SIG-M5 (cell line): ENCODE measurements at places on chromosomes 12 and 14.

GRCh38 chr14:94659256-94659655 is 47.1 kb downstream of the SERPINA3 start:
- DNase-seq, result no peak

- no peak for DNase-seq
Measured at GRCh38 chr12:67794161-67794560, 145.6 kb downstream of the DYRK2 start.

DNA sequence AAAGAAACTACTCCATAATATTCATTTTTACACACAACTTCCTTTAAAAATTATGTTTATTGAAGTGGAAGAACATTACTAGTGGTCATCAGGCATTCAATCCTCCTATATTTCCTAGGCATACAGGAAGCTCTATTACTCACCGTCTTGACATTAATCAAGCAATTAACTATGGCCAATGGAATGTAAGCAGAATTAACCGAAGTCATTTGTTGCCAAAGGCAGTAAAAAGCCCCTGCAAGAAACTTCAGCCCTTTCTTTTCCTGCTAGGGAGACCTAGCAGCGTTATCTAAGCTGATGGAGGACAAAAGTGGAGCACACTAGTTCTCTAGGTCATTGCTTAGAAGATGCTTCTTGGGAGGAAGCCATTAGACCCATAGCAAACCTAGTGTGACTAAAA is 399.6 kb downstream of the KCNH5 start:
- no peak for DNase-seq

GRCh38 chr14:50947446-50947845 is 3.2 kb upstream of the PYGL start:
- no peak for DNase-seq

DNA sequence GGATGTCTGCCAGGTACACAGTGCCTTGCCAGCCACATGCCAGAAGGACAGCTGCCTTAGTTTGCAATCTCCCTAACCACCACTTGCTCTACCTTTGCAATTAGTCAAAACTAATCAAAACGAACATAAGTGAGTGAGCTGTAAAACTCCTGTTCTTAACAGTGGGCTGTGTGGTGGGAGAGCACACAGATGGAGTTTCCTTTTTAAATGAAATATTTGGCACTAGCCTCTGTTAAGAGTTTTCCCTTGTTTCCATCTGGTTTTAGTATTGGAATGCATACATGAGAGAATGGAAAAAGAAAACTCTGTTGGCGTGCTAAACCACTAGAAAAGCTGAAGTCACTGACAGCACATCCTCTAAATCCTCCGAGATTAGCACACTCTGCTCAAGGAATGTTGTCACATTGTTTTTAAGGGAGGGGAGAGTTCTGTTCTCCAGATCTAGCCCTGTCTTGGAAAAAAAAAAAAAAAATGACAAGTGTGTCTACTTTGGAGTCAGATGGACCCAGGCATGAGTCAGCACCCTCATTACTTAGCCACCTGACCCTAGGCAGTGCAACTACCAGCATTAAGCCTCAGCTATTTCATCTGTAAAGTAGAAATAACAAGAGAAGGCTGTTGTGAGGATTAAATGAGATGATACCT is 83.9 kb downstream of the STXBP6 start:
- no peak for DNase-seq

DNA sequence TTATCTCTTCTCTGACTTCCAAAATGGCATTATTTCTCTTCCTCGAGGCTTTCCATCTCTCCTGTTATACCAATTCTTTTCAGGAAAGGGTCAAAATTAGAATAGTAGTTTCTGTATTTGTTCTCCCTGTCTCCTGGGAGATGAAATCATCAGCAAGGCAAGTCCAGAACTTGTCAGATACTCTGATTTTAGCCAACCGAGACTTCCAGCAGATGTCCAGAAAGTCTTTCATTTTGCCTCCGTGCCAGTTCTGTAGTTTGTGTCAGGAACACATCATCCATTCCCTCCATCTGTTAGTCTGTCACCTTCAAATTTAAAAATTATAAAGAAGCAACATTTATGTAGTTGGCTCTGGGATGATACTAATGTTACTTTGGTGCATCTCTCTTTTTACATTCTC is 275.7 kb downstream of the CCDC59 start:
- DNase-seq, result no peak

GRCh38 chr12:78865516-78865915 is 942 bp downstream of the SYT1 start:
- DNase-seq, result no peak

DNA sequence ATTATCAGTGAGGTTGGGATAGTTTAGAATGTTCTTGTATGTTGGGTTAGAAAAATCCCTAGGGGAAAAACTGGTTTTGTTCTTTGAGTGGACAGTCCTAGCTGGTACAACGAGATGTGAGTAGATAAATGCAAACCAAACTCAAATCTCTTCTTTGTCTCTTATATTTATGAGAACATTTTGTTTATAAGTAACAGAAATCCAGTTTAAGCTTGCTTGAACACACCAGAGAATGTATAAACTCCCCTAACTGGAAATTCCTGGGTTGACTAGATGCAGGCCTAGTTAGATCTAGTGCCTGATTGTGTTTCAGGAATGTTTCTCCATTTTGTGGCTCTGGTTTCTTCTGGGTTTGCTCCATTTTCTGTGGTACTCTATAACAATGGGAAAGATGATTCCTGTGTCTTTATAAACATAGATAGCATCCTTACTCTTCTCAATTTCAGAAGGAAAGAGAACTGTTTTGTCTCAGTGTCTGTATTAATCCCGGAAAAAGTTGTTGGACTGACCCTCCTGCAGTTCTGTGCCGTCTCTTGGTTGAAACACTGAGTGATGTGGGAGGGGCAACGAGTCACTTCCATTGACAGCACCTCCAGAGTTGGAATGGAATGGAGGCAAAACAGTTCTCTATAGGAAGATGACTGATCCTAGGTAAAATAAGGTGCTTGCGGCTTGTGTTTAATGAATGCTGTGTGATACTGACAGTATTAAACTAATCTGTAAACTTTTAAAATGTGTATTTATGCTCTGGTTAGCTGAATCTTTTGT is 244.8 kb downstream of the TMTC2 start:
- no peak for DNase-seq

- DNase-seq, result no peak
Measured at GRCh38 chr12:42705863-42706262, 116.3 kb upstream of the PRICKLE1 start.

DNA sequence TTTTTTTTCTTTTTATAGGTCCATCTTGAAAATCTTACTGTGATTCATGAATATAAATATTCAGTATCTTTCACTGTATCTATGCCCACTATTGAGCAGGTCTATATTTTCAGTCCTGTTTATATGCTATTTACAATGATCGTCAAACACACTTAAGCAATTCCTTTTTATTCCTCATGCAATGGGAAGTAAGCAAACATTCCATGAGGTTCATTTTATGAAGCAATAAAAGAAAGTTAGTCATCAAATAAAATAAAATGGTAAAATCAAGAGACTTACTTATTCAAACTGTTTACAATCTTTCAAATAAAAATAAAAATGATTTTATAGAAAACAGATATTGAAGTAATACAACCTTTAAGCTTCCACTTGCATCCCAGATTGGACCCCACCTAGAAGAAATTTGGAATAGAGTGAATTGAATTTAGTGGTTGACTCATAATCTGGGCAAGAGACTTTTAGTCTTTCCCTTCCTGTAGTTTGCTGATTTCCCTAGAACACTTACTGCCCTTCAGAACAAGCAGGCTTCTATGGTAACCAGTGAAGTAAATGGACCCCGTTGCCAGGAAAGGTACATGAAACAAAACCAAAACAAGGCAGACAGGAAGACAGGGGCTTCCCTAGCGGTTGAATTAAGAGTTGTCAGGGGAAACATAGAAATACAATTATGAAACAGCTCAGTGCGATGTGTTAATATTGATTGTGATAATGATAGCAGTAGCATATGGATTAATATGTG is 241.0 kb upstream of the ATP2B1 start:
- no peak for DNase-seq

- no peak for DNase-seq
Measured at GRCh38 chr12:50058743-50059312, 1.4 kb downstream of the ASIC1 start.

DNA sequence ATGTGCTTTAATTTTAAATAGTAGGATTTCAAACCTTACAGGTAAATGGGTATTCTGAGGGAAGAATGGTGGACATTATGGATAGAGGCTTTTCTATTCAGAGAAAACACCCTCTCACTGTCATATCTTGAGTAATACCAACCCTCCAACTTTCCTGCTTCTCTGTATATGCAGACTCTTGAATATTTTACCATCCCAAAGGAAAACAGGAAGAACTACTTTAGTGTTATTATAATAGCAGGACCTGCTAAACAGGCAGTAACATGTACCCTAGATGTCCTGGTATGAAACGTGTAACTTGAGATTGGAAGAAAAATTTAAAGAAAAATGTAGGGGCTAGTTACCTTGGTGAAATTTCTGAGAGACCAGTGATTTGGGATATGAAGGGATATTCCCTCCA is 82.9 kb upstream of the TRHDE start:
- no peak for DNase-seq

- no peak for DNase-seq
Measured at GRCh38 chr12:87157791-87158190, 871.4 kb downstream of the C12orf50 start.

- no peak for DNase-seq
Measured at GRCh38 chr12:111964935-111965334, 48.0 kb downstream of the TMEM116 start.

- DNase-seq, result peak; percentile 10
Measured at GRCh38 chr14:23237772-23238594, at the start of gene RNF212B. Gene RNF212B, plus strand, starts transcription at chr14:23237936. Its CDS starts 2,410 bp downstream, at chr14:23240346.

- DNase-seq, result no peak
Measured at GRCh38 chr14:31945074-31945613, 132.0 kb upstream of the ARHGAP5 start.

DNA sequence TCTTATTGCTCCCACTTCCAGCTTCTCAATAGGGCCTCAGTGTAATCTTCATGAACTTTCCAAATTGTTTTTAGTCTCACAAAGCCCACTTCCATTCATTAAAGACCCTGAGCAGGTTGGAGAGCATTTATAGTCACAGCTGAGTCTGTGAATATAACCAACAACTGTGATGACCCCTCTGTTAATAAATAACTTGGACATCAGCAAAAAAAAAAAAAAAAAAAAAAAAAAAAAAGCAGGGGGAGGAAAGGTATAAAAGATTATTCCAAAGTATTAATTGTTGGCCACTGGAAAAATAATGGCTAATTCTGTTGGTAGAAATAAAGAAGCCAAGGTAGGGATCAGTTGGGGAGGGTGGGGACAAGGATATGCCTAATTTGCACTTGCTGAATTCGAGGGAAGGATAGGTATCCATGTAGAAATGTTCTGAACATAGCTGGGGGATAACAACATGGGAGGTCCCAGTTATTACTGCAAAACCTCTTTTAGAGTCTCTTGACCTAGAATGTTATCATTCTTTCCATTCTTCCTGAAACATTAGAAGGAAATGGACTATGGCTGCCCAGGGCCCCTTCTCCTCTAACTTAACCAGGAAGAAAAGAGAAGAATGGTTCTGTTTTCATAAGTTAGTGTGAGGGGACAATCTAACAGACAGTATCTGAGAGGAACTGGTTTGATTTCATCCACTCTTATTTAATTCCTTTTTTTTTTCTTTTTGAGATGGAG is 56.5 kb downstream of the SAMD4A start:
- no peak for DNase-seq

- no peak for DNase-seq
Measured at GRCh38 chr12:104790296-104791125, 167.6 kb downstream of the SLC41A2 start.

GRCh38 chr12:118016424-118017264 is at the start of gene RFC5:
Gene RFC5, plus strand, starts transcription at chr12:118016703. Its CDS starts 125 bp downstream, at chr12:118016828.
- peak; percentile 83 for DNase-seq

DNA sequence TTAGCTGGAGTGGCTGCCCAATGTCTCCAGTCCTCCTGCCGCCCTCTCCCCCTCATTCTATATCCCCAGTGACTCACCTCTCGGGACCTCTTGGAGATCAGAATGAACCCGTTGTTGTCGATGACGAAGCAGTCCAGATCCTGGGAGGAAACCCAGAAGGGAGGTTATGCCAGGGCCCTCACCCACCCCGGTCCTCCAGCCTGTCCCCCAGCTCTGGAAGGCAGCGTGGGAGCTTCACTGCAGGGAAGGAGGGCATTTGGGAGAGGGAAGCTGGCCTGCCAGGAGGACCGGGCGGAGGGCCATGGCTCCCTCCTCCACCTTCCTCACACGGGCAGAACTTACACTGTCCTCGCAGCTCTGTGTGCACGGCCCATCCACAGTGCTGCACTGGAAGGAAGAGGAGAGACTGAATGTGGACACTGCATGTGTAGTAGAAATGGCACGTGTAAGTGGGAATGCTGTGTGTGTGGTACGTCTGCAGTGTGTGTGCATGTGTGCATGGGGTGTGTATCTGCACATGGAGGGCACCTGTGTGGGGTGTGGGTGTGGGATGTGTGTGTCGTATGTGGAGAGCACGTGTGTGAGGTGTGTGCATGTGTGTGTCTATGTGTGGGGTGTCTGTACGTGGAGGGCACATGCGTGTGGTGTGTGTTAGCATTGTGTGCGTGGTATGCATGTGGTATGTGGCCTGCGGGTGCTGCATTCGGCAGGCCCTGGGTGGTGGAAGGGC is 10.0 kb upstream of the LRTM2 start:
- no peak for DNase-seq

DNA sequence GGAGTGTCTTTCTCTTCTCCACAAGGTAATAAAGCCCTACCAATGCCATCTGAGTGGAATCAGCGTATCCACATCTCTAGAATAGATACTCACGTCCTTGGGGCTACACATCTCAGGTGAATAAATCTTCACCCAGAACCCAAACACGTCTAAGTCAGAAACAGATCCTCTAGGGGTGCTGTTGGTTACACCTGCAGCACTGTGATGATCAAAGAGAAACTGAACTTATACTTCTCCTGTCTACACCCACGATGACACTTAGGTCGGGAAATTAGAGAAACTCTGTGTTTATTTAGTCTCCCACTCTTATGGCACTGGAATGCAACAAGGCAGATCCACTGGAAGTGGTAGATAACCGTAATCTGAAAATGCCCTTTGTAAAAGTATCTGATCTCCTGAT is 46.2 kb downstream of the WIF1 start:
- no peak for DNase-seq

- DNase-seq, result no peak
Measured at GRCh38 chr14:31758941-31759340, 197.7 kb downstream of the NUBPL start.

- no peak for DNase-seq
Measured at GRCh38 chr14:94424371-94424770, 28.2 kb downstream of the SERPINA11 start.

- DNase-seq, result no peak
Measured at GRCh38 chr14:59303216-59303615, 114.7 kb downstream of the DAAM1 start.

- no peak for DNase-seq
Measured at GRCh38 chr12:80761838-80762237, 45.1 kb downstream of the MYF5 start.

GRCh38 chr12:18461758-18462157 is 200.4 kb downstream of the PIK3C2G start:
- DNase-seq, result no peak

- DNase-seq, result no peak
Measured at GRCh38 chr12:50569321-50569720, 64.5 kb downstream of the DIP2B start.

GRCh38 chr12:53726341-53726740 is 911 bp downstream of the CALCOCO1 start:
- no peak for DNase-seq
